ENCODE measurements at places on chromosomes 7 and 10.
A peak's percentile ranks its signal among the peaks of the same experiment; 100 is the strongest.

DNA sequence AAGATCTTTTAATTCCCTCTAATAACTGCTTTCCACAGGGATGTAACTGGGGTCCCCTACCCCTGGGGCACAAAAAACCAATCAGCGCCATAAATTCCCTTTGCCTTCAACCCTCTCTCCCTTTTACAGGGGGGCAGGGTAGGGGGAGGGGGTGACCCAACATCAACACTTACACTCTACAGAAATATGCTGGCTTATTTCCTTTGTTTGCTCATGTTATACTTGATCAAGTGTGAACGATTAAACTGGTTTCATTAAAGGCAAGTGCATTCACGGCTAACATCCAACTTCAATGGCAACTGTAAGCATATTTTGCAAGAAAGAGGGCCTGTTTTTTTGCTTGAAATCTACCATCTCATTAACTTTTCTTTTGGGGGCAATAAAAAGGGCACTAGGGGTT is 2.9 kb downstream of the CTBP2 start:
- DNase-seq: no peak

DNA sequence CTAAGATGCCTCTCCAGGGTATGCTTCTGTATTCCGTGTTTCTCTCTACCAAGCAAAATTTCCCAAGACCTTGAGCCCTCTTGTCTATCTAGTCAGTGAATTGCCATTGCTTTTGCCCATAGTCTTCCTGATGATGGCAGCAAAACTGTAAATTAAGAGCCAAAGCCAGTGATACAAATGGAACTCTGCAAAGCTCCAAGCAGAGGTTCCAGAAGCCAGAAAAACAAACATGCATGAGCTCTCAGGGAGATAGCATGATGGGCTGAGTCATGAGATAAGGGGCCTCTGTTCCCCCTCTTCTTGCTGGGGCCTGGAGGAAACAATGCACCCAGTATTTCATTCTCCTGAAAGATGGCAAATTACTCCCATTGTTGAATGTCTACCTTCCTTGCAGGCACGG is 24.7 kb downstream of the LSMEM1 start:
- no peak for DNase-seq

GRCh38 chr7:1290026-1290678 is 57.5 kb downstream of the UNCX start:
- DNase-seq: peak; percentile 40

GRCh38 chr7:51316666-51317581 is at the start of gene COBL:
Gene COBL (minus strand): TSS chr7:51316809. CDS start chr7:51316633, 176 bp downstream.
- peak; percentile 5 for DNase-seq

DNA sequence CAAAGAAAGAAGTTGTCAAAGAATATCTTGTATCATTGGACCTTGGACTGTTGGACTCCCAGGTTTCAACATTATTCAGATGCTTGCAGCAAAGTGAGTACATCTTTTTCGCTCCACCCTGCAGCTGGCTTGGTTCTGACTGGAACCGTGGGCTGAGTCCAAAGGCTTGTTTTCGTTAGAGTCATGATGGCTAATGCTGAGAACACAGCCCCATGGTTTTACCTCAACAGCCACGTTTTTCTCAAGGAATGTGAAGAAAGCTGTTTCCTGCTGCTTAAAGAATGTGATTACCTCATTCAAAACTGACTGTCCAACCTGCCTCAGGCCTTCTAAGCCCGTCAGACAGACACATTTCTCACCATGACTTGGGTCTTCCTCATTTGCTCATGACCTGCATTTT is 69.5 kb downstream of the STEAP1B start:
- no peak for DNase-seq

GRCh38 chr7:52592698-52593097 is 442.7 kb upstream of the POM121L12 start:
- DNase-seq: no peak

GRCh38 chr10:74924251-74924963 is 98.0 kb downstream of the KAT6B start:
- no peak for DNase-seq

GRCh38 chr10:31945392-31945791 is 16.8 kb upstream of the ARHGAP12 start:
- no peak for DNase-seq
